Right atrium auricular region (tissue), 2 donors: ENCODE measurements at places on chromosomes 7 and 10. TPM values are rescaled to one million over a fixed set of nuclear protein-coding genes. Genes with fewer than 3 reads are reported as not detected.

The GCK gene
- 21.0 TPM for total RNA-seq

The CNPY1 gene
- total RNA-seq, result not detected

The MYL10 gene
- not detected for total RNA-seq

The GRID2IP gene
- not detected for total RNA-seq

The SMURF1 gene
- 9.0 TPM for total RNA-seq

The AKR1B15 gene
- not detected for total RNA-seq

The AHR gene
- total RNA-seq, result 38.7 TPM

The OPN1SW gene
- not detected for total RNA-seq

The AKR1C4 gene
- not detected for total RNA-seq

The LIPK gene
- not detected for total RNA-seq
